ENCODE measurements at places on chromosomes 1 and 21.

DNA sequence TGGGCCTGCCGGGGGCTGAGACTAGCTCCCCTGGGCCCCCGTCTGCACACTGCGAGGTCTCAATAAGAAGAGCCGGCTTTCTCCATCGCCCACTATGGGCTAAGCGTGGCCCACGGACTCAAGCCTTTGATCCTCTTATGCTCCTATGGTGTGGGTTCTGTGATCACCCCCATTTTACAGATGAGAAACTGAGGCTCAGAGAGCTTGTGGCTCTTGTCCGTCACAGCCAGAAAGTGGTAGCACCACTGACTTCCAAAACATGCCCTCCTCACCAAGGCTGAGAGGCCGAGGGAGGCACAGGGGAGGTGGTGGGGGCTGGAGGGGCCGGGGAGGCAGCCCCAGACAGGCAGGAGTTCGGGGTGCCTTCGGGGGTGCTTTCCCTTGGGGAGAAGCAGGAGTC, 39.0 kb upstream of the CASZ1 start:
- no peak for DNase-seq

- DNase-seq, result no peak
Measured at GRCh38 chr1:10229903-10230302, 19.5 kb downstream of the KIF1B start.

GRCh38 chr1:32345289-32345827, 9.3 kb upstream of the MARCKSL1 start:
- DNase-seq, result no peak

- no peak for DNase-seq
Measured at GRCh38 chr1:158248771-158249170, 5.5 kb upstream of the CD1A start.

DNA sequence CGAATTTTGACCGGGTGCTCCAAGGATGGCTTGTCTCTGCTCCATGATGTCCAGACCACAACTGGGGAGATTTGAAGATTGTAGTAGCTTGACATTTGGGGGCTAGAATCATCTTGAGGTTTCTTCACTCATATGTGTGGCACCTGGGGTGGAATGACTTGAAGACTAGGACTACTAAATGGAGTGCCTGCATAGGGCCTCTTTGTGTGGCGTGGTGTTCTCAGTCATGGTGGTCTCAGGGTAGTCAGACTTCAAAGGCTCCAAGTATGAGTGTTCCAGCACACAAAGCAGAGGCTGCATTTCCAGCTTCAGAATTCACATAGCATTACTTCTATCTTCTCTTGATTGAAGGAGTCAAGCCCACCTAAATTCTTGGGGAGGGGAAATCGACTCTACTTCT, 16.8 kb downstream of the ATF6 start:
- no peak for DNase-seq

- DNase-seq, result no peak
Measured at GRCh38 chr1:221562542-221563475, 179.1 kb downstream of the DUSP10 start.

DNA sequence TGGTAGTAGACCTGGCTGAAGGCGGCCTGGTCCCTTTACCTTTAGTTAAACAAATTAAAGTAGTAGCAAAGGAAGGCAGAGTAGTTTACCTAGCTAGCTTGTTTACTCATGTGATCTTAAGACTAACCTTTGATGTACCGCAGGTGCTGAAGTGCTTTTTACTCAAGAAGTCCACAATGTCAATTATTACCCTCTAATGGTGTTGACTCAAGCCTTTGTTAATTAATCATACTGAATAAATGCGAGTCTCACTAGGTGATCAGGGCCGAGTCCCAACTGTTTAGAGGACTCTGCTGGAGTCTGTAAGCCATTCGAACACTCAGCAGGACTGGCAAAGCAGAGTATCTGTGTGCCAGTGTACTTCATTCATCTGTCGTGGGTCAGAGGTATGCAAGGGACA, 381.1 kb upstream of the NCAM2 start:
- DNase-seq, result no peak

DNA sequence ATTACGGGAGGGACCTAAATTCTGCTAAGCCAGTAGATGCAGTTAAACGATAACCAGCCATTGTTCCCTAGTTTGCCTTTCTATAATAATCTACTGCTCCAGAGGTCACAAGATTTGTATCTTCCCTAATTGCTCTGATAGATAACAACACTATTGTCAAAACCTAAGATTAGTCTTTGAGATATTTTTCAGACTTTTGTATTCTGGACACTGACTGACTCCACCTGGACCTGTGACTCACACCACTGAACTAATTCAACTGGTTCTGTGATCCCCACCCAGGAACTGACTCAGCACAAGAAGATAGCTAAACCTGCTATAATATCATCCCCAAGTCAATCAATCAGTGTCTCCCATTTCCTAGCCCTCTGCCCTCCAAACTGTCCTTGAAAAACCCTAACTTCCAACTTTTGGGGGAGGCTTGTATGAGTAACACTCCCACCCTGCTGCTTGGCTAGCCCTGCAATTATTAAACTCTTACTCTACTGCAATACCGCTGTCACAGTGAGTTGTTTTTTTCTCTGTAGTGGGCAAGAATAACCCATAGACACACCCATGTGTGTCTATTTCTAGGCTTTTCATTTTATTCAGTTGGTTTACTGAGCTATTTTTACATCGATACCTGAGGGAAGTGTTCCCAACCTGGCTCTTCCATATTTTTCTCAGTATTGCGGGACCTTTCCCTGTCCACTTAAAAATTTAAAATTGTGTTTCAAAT, 11.2 kb downstream of the KIFAP3 start:
- DNase-seq, result no peak

- no peak for DNase-seq
Measured at GRCh38 chr1:55081188-55081904, 42.0 kb downstream of the PCSK9 start.

DNA sequence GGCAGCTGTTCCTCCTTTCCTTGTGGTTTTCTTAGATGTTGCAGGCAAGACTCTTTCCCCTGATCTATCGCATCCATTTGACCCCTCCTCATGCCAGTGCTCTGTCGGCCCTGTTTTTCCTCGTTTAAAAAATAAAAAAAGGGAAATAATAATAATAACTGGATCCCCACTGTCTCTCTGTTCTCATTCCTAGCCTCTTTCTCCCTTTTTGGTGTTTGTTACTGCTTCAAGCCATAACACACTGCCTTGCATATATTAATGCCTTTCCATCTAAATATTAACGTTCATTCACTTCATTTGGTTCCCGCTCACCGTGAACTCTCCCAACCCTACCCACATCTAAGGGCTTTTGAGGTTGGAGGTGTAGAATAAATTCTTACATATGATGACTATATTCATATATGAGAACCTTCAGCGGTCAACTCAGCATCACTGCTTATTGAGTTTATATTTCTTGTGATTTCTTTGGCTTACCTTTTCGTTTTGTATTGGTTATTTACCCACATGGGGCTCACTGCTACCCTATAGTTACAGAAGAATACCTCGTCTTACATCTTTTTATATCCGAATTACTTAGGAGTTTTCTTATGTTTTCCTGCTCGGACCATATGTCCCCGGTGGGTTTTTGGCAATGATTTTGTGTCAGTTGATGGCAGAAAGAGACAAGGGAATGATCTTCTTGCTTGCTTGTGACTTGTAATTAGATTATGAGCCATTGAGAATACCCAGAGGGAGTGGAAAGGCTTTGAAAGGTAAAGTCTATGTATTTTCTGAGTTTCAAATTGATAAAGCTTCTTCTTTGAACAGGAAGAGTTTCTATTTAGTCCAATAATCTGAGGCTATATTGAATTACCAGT, 805 bp downstream of the ATG4C start:
- DNase-seq, result no peak

DNA sequence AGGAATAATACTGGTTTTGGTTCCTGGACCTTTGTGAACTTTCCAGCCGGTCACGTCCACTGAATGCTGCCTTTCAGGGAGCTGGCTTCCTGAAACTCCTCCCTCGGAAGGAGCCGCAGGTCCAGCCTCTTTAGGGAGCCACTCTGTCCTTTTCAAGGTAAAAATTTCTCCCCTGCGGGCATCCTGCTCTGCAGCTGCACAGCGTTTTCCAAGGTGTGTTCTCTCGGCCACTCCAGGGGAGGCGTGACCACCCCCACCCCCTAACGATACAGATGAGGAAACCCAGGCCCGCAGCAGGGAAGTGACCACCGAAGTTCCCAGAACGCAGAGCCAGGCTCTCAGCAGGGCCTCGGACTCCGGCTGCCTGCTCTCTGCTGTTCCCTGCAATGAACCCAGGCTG, 21.5 kb downstream of the PADI2 start:
- no peak for DNase-seq

DNA sequence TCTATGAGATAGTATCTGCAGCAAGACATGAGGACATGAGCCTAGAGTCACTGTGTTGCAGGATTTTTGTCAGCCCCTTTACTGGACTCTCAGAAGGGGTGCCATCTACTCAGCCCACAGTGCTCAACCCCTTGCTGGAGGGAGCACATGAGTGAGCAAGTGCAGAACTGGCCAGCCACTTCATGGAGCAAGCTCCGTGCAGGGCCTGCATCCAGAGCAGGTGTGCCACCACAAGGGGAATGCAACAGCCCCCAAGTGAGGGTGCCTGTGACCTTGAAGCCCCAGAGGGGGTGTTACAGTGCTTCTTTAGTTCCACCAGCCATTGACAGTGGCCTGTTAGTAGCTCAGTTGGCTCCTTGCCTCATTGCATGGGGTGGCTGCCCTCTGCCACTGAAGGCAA, 649.7 kb downstream of the PLPP3 start:
- DNase-seq, result no peak

GRCh38 chr1:227317011-227317451, 1.3 kb downstream of the CDC42BPA start:
- no peak for DNase-seq

DNA sequence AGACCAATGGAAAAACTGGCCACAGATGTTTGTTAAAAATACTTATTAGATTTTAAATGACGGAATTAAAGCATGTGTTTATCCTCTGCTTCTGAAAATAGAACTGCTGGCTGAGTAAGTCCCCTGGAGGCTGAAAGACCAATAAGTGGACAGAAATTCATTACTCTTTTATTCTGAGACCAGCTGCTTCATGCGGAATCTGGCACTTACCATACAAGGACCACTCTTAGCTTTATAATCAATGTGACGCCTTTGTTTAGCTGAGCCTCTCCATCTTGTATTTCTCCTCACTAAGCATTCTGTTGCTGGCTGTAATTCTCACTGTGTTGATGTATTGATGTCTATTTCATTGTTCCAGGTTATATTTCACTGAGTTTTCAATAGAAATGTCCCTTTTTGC, 6.3 kb upstream of the EXO1 start:
- DNase-seq, result no peak
